ENCODE measurements at places on chromosomes 11 and 22.

GRCh38 chr11:4118107-4118506 lies 23.5 kb downstream of the RRM1 start:
- no peak for DNase-seq

GRCh38 chr22:33561149-33561807 lies 359.0 kb downstream of the LARGE1 start:
- DNase-seq, result no peak

GRCh38 chr22:42179616-42180015 lies 49.0 kb upstream of the CYP2D6 start:
- DNase-seq, result peak; percentile 49

- DNase-seq, result no peak
Measured at GRCh38 chr22:37505989-37506388, 13.2 kb downstream of the CARD10 start.

DNA sequence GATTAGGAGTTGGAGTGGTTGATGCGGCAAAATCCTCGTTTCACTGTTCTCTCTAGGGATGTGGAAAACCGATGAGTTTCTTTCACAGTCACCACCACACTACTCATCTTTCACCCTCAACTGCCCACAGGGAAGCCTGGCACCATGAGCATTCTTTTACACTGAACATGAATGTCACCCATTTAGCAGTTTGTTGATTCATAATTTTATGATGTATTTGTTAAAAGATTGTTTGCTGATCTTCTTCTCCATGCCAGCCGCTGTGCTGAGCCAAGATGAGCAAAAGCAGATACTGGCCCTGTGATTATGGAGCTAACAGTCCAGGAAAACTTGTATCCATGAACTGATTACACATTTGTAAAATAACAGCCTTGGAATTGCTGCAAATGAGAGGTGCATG lies 3.9 kb upstream of the SCGB1D2 start:
- DNase-seq, result no peak

DNA sequence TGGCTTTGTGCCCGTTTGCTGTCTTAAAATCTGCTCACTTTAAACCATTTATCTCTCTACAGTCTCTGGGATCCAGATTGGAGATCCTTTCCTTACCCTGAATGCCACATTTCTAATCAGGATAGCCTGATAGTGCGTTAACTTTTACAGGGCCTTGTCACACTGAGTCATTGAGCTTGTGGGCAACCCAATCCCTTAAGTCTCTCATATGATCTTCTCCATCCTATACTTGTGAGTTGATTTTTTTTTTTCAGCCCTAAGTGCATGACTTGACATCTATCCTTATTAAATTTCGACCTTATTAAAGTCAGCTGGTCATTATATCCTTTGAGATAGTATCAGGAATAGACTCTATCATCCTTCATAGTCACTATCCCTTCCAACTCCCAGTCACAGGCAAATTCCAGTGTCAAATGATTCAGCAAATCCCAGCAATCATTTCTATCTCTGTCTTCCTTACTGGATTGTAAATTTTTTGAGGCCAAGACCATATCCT lies 57.7 kb downstream of the TEAD1 start:
- DNase-seq, result peak; percentile 54

DNA sequence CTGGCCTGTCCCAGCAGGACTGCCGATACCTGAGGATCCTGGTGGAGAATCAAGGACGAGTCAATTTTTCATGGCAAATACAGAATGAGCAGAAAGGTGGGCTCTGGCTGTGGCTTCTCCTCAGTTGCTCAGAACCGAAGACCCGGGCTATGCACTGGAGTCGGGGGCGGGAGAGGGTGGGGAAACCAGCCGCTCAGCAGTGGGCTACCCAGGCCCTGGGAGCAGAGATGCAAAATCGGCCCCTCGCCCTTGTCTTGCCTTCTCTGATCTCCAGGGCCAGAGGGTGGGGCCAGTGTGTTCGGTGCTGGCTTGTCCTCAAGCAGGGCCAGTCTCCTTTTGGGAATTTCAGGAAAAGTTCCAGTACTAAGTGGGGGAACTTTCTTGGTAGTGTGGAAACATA lies 18.4 kb upstream of the GLB1L2 start:
- no peak for DNase-seq

DNA sequence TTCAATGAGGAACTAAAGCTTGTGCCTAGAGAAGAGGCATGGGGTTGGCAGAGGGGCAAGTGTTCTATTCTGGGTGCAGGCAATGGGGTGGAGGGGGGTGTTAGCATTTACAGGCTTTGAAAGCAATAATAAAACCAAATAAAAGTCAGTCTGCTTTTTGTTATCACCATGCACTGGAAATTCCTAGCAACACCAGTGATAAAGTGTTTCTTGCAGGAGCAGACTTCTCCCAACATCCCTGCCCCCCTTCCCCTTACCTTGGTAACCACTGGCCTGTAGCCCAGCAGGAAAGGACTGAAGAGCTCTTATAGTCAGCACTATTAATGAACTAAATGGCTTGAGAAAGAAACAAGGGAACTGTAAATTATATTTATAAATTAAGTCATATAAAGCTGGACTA lies 65.2 kb upstream of the SESN3 start:
- no peak for DNase-seq

DNA sequence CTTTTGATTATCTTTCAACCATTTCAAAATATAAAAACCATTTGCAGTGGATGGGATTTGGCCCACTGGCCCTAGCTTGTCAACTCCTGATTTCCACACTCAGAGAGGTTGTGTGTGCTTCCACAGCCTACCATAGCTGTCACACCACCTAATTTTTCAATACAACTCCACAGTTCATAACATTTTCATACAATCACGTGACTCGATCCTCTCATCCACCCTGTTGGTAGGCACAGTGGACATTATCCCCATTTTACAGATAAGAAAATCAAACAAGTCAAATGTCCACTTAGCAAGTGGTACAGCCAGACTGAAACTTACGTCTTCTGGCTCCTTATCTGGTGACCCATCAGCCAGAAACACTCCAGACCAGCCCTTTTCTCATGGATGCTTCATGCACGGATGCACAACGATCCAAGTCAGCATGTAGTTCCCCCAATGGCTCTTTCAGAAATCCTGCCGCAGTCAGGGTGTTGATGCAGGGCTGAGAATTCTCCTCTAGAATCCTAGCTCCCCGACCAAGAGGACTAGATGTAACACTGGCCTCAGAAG lies 88.0 kb downstream of the ABTB2 start:
- DNase-seq, result peak; percentile 53

GRCh38 chr11:104484804-104485554 lies 321.0 kb upstream of the PDGFD start:
- no peak for DNase-seq

- no peak for DNase-seq
Measured at GRCh38 chr11:7520011-7520942, 6.5 kb downstream of the PPFIBP2 start.

- no peak for DNase-seq
Measured at GRCh38 chr11:113906516-113906915, 1.9 kb downstream of the HTR3B start.

- no peak for DNase-seq
Measured at GRCh38 chr11:68579455-68579854, 104.9 kb upstream of the GAL start.

DNA sequence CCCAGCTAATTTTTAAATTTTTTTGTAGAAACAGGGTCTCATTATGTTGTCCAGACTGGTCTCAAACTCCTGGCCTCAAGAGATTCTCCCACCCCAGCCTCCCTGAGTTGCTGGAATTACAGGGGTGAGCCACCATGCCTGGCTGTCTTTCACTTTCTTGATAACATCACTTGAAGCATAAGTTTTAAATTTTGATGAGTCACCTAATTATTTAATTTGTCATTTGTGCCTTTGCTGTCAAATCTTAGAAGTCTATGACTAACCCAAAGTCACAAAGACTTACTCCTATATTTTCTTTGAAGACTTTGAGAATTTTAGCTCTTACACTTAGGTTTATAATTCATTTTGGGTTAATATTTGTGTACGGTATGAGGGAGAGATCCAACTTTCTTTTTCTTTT lies 14.5 kb upstream of the MSANTD2 start:
- DNase-seq, result no peak

DNA sequence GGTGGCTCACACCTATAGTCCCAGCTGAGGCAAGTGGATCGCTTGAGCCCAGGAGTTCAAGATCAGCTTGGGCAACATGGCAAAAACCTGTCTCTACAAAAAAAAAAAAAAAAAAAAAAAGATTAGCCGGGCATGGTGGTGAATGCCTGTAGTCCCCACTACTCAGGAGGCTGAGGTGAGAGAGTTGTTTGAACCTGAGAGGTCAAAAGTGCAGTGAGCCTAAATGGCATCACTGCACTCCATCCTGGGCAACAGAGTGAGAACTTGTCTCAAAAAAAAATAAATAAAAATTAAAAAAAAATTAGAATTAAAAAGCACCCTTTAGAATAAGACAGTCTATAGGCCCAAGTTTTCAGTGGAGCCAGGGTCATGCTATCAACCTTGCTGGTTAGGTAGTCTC lies 95.5 kb downstream of the PDHX start:
- no peak for DNase-seq

- peak; percentile 95 for DNase-seq
Measured at GRCh38 chr11:64241491-64242374, 838 bp downstream of the FKBP2 start.

- peak; percentile 40 for DNase-seq
Measured at GRCh38 chr22:46931414-46931813, 169.0 kb downstream of the TBC1D22A start.

DNA sequence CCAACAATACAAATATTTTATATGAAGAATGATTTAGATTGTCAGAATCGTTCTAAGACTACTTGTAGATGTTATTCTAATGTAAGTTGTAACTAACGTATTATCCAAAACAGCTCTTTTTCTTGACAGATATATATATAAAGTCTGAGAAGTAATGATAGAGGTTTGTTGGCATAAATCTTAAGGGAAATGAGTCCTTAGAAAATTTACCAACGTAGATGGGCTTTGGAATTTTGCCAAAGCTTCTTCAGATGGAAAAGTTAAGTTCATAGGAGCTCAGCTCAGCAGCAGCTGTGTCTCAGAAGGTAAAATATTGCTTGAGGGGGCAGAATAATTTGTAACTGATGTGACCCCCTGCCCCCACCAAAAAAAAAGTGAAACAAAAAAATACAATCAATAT lies 66.7 kb downstream of the BID start:
- no peak for DNase-seq

GRCh38 chr11:103929170-103929903 lies 107.1 kb upstream of the DDI1 start:
- no peak for DNase-seq

DNA sequence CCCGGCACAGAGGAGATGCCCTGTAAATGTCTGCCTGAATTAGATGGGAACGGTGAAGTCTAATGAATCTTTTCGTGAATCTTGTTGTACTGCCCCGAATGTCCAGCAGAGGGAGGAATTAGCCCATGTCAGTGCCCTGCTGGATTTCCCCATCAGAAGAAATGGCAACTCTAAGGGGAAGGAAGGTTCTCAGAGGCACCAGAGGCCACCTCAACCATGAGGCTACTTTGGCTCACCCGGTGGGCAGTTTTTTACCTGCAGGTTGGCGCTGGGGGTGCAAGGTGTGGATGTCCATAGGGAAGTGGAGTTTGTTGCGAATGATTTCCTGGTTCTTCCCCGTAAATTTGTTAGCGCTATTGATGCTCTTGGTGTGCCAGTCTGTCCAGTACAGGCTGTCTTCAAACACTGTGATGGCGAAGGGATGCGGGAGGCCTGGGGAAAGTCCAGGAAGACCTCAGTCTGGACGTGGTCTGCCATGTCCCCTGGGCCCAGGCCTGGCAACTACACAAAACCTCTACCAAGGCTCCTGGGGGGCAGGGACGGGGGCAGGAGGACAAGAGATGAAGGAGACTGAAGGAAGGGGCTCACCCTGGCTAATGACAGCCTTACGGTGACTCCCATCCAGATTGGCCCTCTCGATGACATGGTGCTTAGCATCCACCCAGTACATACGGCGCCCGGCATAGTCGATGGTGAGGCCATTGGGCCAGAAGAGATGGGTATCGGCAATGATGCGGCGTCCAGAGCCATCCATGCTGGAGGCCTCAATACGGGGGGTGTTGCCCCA lies 28.5 kb downstream of the LRP4 start:
- peak; percentile 43 for DNase-seq

DNA sequence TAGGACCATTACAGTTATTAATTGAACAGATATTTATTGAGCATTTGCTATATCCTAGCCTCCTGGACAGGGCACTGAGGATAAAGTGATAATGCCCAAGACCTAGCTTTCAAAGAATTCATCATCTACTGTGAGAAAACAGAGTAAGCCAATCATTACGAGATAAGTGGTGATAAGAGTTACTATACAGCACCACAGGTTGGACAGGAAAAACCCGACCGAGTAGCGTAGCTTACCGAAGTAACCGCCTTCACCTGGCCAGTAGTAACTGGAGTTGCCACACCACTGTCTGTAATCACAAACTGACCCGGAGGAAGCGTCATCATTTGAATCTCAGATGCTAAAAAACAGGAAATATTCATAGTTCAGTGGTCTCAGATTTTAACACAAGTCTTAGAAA lies 10.0 kb upstream of the NFRKB start:
- no peak for DNase-seq

- no peak for DNase-seq
Measured at GRCh38 chr11:96221244-96222070, 121.5 kb downstream of the MAML2 start.

- DNase-seq, result no peak
Measured at GRCh38 chr11:120562806-120563425, 51.4 kb downstream of the GRIK4 start.

- DNase-seq, result no peak
Measured at GRCh38 chr11:26348776-26349175, 16.8 kb downstream of the ANO3 start.

GRCh38 chr22:18999008-18999407 lies 62.9 kb upstream of the PRODH start:
- DNase-seq, result no peak

- DNase-seq, result no peak
Measured at GRCh38 chr11:131373095-131373725, 2.8 kb downstream of the NTM start.

DNA sequence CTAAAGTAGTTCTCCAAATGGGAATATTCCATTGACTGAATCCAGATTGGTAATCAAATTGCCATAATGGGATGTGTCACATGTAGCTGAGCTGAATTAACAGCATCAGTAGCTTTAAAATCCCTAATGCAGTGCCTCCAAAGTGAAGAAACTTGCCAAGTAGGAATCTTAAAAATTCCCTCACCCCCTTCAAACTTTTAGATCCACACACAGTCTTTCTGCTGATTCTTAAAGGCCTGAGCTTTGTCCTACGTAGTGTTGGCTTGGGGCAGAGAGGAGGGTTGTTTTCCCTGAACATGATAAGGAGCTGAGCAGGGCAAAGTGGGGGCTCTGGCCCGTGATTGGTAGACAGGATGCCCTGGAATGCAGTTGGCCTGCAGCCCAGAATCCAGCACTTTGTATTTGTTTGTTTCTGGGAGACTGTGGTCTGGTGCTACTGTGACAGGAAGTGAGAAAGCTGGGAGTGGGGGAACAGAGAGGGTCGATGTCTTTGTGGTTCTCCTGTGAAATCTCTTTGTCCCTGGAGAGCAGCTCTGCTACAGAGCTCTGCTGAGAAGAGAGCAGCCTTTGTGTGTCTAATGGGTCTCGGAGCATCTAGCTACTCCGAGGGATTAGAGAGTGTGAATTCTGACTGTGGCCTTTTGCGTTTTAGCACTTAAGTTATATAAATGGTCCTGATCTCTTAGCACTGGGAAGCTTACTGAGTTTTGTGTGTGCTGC lies 16.9 kb downstream of the CTNND1 start:
- DNase-seq, result peak; percentile 92
